ENCODE measurements at places on chromosomes 6 and 20.
A peak's percentile ranks its signal among the peaks of the same experiment; 100 is the strongest.

DNA sequence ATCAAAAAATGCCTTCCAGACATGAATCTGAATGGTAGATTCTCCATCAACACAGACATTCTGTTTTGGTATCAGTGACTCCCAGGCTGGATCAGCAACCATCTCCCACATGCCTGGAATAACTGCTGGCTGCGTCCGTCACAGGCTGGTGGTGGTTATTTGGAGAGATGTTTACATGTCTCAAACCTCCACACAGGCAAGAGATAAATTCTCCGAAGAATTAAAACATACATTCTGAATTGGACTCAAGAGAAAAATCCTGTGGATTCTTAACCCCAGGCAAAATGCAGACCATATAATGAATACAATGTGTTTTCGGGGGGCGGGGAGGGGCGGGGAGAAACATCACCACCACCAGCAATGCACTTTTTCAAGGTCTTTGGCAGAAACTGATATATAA lies 108.2 kb downstream of the THBS2 start:
- no peak for DNase-seq

DNA sequence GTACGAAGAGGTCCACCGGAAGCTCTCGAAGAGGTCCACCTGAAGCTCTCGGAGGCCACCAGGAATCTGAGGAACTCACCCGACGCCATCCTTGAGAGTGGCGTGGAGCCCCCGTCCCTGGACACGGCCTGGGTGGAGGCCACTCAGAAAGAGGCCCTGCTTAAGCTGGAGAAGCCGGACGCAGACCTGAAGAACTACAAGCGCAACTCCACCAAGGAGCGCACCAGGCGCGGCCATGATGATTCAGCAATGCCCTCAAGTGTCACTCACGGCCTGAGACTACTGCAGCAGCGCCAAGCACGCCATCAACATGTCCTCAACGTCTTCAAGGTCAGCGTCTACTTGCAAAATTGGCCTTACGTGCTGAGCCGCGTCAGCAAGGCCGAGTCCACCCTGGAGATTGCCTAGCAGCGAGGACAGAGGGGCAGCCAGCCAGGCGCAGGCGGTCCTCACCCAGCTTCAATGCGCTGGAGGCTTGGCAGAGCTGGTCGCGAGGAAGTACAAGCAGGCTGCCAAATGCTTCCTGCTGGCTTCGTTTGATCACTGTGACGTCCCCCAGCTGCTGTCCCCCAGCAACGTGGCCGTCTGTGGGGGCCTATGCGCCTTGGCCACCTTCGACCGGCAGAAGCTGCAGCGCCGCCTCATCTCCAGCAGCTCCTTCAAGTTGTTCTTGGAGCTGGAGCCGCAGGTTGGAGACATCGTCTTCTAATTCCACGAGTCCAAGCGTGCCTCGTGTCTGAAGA lies 7.7 kb upstream of the GJA10 start:
- no peak for DNase-seq

DNA sequence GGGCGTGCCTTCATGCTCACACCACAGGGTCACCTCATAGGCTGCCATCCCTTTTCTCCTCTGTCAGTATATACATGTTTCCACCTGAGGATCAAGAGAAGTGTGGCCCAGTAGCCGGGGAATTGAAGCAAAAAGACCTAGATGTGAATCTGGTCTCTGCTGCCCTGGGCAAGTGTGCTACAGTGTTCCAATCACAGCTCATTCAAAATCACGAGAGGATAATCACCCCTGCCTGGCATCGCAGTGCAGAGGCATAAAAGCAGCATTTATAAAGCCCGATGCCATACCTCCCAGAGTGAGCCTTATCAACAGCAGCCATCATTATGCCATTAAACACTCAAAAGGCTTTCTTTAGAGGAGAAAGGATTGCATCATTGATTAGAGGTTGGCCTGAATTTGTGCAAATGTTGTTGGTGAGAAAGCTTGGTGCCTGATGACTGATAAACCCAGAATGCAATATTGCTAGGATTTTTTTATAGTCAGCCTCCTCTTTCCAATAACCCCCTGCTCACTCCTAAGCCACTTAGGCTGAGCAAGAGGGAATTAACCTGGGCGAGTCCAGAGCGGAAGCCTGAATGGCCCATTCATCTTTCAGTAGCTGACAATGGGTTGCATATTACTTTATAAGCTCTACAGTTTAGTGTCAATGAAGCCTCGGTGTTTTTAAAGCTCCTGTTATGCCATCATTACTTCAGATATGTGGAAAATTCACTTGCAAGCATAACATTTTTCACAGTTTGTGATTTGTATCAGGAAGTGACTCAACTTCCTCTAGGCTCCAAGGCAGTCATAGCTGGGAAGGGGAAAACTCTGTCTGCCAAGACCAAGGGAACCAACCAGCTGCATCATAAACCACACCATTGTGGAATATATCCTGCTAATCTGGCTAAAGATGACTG lies 92.5 kb upstream of the NXT1 start:
- no peak for DNase-seq

DNA sequence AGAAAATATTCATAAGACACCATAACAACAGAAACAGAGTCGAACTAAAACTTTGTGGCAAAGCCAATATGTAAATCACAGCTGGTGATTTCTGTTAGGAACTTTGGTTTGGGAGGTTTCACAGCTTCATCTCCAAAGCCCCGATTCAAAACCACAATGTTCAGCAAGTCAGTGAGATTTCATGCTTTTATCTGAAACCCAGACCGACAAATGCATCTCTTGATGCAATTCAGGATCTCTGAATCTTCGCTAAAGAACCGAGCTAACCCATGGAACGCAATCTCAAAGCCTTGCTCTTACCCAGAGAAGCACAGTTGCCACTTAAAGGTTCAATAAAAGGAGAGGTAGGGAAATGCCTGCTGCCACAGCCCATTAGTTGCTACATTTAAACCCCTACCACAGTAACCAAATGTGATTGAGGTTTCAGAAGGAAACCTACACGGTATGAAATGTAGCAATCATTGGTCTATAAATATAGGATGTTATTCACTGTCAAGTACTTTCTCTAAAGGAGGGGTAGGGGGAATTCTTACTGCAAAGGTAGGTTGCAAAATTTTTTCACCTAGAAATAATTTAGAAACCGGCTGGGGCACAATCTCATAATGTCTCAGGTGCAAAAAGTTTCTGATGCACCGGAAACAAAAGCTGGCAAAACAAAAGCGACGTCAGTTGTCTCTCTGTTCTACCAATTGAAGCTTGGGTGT lies 381.0 kb upstream of the ARID1B start:
- DNase-seq = no peak

DNA sequence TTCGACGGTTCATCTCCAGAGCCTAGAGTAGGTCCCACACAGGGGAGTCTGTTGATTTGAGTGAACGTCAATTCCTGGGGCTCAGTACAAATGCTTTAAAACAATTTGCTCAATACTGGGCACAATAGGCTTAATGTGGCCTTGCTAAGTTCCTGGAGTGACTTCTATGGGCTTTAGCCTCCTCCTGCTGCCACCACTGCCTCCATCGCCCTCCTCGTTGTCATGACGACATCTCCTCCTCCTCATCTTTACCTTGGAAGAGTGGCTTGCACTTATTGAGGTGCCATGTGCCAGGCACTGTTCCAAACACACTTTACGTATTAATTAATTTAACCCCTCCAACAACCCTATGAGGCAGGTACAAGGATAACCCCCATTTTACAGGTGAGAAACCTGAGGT lies 11.8 kb upstream of the ZMYND8 start:
- no peak for DNase-seq

DNA sequence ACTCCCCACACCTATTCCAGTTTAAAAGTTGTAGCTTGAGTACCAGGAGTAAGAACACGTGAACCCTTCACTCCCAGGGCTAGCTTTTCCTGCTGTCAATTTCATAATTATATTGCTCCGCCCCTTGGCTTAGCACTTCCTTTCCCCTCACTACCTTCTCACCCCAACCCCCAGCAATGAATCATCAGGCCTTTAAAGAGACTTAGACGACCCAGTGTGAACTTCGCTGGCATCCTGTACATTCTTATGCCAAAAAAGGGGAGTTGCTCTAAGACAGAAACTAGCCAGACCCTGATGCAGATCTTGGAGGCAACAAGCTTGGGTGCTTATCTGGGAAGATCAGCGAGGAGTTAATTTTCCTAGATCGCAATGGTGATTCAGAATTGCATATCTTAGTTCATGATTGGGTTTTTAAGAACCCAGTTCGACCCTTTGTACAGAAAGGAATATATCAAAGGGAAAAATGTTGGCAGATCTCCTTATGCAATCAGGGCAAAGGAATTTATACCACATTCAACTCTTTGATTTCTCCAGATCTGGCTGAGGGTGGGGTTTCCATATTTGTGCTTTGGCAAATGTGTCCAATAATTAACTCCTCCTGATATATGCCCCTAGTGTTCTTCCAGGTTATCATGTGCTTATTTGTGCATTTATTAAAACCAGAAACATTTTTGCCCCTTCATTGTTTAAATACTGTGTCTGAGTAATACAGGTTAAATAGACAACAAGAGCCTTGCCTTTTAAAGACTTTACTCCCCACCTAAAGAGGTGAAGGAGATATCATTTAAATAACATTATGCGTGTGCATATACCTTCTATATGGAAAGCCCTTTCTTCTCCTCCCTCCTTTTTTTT lies 8.1 kb upstream of the ATXN1 start:
- DNase-seq = peak; percentile 39

- no peak for DNase-seq
These were observed 1120.1 kb upstream of the CITED2 start for GRCh38 chr6:140494321-140495108.

DNA sequence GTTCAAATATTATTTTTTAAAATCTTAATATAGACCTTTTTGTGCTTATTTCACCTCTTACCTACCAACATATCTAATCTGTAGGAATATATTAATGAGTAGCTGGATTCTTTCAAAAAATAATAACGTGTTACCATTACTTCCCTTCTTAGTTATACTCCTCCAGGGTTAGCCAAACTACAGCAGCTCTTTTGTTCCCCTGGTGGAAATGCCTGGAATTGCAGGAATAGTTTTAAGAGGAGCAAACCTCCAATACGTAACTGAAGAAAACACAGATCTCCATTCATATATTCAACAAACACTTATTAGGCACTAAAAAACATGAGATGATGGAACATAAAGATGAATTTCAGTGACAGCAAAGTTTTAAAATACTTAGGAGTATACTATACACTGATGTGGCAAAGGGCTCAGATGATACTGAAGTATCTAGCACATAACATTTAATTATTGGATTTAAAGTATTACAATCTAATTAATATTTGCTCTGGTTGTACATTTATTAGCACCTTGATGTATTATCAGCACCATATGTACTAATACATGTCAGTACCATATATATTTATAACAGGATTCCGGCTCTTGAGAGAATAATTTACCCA lies 78.3 kb downstream of the TBX18 start:
- DNase-seq = no peak

- DNase-seq = no peak
These were observed 20.4 kb downstream of the ZUP1 start for GRCh38 chr6:116648156-116648555.

GRCh38 chr20:63007360-63007645 lies 539 bp upstream of the BHLHE23 start:
- no peak for DNase-seq

DNA sequence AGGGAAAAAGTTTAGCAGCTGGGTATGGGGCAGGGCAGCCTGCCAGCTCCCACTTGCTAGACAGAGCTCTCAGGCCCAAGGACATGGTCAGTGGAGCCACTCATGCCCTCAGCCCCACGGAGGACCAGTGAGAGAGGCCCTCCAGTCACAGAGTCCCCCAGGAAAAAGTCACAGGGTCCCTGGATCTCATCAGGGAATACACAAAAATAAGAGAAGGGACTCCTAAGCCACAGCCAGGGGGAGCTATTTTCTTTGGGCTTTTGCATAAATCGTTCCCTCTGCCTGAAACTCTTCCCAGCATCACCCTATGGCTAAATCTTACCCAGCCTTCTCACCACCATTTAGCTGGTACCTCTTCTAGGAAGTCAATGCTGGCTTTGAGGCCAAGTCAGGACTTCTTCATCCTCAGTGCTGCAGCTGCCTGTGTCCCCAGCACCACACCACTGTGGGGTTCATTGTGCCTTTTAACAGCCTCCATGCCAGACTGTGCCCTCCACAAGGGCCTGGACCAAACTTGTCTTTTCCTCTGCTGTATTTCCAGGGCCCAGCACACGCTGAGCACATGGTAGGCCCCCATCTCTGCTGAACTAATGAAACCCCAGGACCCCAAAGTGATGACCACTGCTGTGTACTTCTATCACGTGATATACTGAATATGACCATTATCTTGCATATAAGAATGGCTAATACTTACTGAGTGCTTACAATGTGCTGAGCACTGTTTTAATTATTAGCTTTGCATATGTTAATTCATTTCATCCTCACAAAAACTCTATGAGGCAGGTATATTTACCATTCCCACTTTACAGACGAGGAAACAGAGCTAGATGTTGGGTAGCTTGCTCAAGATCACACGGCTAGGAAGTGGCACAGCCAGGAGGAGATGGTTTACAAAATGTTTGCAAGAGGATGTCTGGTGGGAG lies 2.0 kb downstream of the ZNF335 start:
- DNase-seq = peak; percentile 72

DNA sequence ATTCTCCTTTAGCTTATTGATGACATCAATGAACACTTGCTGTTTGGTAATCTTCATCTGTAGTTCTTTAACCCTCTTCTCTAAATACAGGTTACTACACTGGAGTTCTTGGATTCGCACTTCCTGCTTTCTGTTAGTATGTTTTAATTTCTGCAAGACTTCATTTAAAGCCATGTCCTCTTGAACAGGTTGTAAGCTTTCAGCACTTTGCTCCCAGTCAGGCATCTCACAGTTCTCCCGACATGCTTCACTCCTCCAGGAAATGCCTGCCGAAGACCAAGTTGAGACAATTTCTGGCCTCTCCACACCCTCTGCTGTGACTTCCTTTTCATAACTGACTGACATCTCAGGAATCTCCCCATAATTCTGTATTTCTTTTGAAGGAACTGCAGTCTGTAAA lies 15.8 kb downstream of the CAGE1 start:
- DNase-seq = no peak

GRCh38 chr6:148743476-148743875 lies 3.4 kb upstream of the UST start:
- no peak for DNase-seq

- no peak for DNase-seq
These were observed 27.9 kb downstream of the B4GALT5 start for GRCh38 chr20:49685809-49686208.

DNA sequence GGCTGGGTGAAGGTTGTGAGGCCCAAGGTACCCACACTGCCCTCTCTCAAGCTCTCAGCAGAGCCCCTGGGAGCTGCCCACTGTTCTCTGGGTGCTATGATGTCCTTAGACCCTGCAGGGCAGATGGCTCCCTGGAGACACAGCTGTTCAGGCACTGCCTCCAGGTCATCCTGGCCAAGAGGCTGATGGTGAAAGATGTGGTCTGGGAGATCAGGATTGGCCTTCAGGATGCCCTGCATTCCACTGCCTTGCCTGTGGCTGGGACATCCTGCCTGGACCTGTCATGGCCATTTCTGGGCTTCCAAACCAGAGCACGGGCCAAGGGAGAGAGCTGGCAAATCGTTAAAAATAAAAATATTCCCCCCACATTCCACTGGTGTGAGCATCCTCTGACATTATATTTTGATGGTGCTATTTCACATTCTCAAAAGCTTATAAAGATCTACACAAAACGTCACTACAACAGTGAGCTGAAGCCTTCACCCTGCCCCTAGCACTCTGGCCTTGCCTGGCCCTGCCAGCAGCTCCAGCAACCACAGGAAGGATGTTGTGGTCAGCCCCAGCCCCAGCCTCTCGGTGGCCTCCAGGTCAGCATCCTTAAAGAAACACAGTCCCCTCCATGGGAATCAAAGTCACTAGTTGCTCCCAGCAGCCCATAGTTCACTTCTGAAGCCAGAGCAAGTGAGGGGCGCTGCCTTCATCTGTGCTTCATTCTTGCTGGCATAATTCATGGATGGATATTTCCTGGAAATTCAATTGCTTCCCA lies 13.5 kb upstream of the KCNK16 start:
- no peak for DNase-seq

GRCh38 chr6:122048570-122048969 lies 350.9 kb upstream of the HSF2 start:
- DNase-seq = no peak

Data from HAP-1 (cell line).